A549 treated with CpdA at 1 μM for 4 hours (cell line): ENCODE measurements at places on chromosomes 6 and 20. TPM values are rescaled to one million over a fixed set of nuclear protein-coding genes. Genes with fewer than 3 reads are reported as not detected.

The TRIM15 gene
- 0.29 TPM in 1 of 5 replicates, not detected in the others for total RNA-seq

The SLC52A3 gene
- total RNA-seq = 0.43 to 0.92 TPM (median 0.61 TPM) in 5 replicates

The KCNG1 gene
- 16.0 to 30.8 TPM (median 20.1 TPM) in 5 replicates for total RNA-seq

The ZNF217 gene
- total RNA-seq = 19.1 to 30.0 TPM (median 22.6 TPM) in 5 replicates

The RAD21L1 gene
- total RNA-seq = not detected in 5 replicates

The B3GALT4 gene
- 0.38 to 0.72 TPM (median 0.55 TPM) in 5 replicates for total RNA-seq

The CLPSL2 gene
- total RNA-seq = 1.0 to 1.4 TPM in 2 of 5 replicates, not detected in the others

The C6orf141 gene
- 23.6 to 30.5 TPM (median 25.8 TPM) in 5 replicates for total RNA-seq

The PKHD1 gene
- not detected in 5 replicates for total RNA-seq

The E2F1 gene
- total RNA-seq = 27.2 to 31.6 TPM (median 29.4 TPM) in 5 replicates
